ENCODE measurements at places on chromosomes 5 and 9. TPM values are rescaled to one million over a fixed set of nuclear protein-coding genes. Genes with fewer than 3 reads are reported as not detected.

GRCh38 chr5:171205375-171205774 lies 103.7 kb upstream of the TLX3 start:
- no peak for DNase-seq

GCNT4 gene
- total RNA-seq: 1.6 TPM

DNA sequence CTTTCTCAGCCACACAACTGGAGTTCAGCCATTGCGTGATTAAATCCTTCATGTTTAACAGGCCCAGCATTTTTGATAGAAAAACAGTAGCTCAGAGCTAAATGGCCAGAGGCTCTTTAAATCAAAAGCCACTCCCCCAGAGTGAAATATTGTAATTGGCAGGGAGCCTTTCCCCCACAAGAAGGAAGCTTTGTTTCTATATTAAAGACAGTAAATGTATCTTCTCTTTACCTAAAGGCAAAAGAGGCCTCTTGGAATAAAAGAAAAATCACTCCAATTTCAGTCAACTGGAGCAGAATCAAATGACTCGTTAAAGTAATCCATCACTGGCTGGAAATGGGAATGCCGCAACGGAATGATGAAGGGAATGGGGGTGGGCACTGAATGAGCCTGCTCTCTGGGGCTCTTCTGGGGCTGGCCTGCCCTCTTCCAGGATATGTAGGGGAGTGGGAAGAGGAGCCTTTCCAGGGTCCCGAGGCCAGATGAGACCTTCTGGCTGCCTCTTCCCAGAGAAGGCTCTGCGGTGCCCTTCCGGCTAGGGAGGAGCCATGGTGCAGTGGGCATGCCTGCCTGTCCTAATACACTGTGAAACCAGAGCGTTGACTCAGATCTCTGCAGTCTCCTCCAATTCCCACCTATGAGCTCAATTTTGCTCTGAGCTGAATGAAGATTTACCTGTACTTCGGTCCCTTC lies 45.2 kb downstream of the ANKDD1B start:
- no peak for DNase-seq

DNA sequence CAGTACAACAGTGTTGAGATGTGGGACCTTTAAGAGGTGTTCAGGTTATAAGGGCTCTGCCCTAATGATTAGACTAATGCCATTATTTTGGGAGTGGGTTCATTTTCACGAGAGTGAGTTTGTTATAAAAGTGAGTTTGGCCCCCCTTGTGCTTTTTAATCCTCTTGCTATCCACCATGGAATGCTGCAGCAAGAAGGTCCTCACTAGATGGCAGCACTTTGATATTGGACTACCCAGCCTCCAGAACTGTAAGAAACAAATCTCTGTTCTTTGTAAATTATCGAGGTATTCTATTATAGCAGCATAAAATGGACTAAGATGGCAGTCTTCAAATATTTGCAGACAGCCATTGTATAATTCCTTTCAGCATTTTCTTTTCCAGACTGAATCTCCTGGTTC lies 212.4 kb downstream of the LRRC70 start:
- DNase-seq: no peak

LRRC70 gene
- 0.60 TPM for total RNA-seq

ORM2 gene
- total RNA-seq: not detected

TERT gene
- total RNA-seq: 2.5 TPM

DIRAS2 gene
- total RNA-seq: not detected

- DNase-seq: no peak
These were observed 150.5 kb downstream of the YTHDC2 start for GRCh38 chr5:113663879-113664541.

DNA sequence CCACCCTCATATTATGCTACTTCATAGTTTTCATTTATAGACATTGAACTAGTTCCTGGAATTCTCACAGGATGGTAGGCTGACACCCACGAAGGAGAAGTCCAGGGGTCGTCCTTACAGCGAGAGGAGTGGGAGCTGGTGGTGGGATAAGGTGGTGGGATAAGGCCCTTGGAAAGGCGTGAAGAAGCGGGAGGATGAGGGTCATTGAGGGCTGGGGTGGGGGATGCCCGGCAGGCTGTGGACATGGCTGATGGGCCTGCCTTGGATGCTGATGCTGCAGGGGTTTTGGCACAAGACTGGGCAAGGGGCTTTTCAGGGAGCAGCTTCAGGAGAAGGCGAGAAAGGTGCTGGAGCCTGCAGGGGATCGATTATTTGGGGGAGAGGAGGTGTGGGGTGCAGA lies 9.4 kb downstream of the DAB2IP start:
- DNase-seq: no peak
